NCI-H345 (cell line): ENCODE measurements at places on chromosomes 6 and 20.

DNA sequence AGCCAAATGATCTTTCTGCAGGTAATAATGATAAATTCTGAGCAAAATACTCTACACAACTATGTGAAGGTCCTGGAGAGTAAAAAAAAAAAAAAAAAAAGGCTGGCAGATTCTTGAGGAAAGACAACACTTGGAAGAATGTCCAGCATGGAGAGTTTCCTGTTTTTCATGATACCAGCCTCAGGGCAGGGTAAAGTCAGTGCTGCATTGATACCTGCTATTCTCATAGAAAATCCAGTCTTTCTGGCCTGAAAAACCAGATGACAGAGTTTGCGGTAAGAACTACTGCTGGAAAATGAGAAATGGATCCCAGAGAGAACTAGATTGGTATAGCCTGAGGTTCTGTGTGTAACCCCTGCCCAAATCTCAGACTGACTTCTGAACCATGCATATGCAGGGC, 89.1 kb downstream of the AFG1L start:
- no peak for DNase-seq

DNA sequence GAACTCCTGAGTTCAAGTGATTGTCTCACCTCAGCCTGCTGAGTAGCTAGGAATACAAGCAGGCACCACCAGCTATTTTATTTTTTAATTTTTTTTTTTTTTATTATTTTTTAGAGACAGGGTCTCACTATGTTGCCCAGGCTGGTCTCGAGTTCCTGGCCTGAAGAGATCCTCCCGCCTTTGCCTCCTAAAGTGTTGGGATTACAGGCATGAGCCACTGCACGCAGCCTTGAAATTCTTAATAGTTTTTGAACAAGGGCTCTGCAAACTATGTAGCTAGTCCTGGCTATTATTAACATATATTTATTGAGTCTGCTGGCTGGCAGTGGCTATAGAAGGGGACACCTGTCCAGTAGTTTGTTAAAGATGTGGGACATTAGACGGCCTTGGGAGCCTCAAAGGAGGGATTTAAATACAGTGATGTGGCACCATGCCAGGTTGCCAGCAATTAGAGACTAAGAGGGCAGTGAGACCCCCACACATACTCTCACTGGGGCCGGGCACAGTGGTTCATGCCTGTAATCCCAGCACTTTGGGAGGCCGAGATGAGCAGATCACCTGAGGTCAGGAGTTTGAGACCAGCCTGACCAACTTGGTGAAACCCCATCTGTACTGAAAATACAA, 21.1 kb upstream of the TAF8 start:
- DNase-seq: no peak

DNA sequence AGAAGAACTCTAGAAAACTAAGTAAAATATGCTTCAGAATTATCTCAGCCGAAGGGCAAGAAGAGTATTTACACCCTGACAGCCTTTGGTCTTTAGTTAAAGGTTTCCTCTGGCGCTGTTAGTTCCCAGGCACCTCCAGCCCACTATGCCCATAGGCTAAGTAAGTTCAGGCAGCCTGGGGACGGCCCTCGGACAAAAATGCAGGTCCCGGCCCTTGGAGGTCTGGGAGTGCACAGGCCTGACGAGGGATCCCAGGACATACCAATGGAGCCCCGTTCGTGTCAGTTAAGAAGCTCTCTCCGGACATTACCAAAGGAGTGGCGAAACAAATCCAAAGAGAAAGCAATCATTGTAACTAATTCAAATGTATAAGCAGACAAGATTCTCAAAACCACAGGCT, 311.8 kb downstream of the CD83 start:
- no peak for DNase-seq

GRCh38 chr20:5141615-5142014, 14.8 kb downstream of the CDS2 start:
- DNase-seq: no peak

- DNase-seq: peak; percentile 63
Measured at GRCh38 chr6:97186416-97186999, 96.5 kb downstream of the MMS22L start.

GRCh38 chr6:90687775-90688380, 101.0 kb upstream of the MAP3K7 start:
- DNase-seq: no peak

DNA sequence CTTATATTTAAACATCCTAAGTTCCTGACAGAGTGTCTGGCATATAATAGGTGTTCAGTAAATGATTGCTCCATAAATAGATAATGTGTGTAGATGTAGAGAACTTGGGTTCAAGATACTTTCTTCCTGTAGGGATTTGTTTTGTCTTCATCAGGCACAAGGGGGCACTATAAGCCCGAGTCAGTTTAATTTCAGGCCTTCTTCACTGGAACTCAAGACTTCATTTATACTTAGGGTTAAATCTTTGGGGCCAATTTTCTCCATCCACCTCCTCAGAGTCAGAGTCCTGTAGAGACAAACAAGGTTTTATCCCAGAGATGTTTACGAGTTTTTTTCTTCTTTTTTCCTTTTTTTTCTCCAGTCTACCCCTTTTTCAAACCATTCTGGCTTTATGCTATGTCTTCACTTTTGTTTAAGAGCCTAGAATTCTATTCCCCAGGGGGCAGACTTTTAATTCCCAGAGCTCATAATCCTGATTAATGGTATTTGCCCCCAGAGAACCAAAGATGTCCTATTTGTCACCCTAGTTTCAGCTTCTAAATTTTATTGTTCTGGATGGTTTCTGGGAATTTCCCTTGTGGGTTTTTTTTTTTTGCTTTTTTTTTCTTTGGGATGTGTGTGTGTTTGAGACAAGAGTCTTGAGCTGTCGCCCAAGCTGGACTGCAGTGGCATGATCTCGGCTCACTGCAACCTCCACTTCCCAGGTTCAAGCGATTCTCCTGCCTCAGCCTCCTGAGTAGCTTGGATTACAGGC, 88.4 kb downstream of the HFE start:
- peak; percentile 28 for DNase-seq

GRCh38 chr6:26152226-26153101, 65.2 kb downstream of the HFE start:
- DNase-seq: no peak

DNA sequence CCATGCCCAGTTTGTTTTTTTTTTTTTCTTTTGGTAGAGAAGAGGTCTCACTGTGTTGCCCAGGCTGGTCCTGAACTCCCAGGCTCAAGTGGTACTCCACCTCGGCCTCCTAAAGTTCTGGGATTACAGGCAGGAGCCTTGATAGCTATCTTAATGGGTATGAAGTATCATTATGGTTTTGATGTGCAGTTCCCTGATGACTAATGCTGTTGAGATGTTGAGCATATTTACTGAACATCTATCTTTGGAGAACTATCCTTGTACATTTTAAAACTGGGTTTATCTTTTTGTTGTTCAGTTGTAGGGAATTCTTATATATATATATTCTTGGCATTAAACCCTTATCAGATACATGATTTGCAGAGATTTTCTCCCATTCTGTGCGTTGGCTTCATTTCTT, 21.4 kb upstream of the MYL9 start:
- DNase-seq: no peak

- DNase-seq: no peak
Measured at GRCh38 chr20:36871640-36872570, 4.0 kb upstream of the TLDC2 start.

DNA sequence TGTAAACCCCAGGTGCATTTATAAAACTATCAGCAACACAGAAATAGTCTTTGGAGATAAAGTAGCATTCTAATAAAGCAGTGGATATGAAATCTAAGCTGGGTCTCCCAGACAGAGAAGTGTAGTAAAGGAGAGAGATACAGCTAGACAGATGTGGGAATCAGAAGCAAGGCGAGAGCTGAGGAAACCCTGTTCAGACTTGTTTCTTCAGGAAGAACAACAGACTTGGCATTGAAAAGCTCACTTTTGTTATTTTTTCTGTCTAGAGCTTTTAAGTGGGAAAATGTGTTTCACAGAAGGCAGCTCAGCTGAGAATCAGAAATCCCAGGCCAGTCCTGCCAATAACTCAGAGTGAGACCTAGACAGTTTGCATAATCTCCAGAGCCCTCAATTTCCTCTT, 52.9 kb downstream of the SLC35B3 start:
- DNase-seq: no peak

DNA sequence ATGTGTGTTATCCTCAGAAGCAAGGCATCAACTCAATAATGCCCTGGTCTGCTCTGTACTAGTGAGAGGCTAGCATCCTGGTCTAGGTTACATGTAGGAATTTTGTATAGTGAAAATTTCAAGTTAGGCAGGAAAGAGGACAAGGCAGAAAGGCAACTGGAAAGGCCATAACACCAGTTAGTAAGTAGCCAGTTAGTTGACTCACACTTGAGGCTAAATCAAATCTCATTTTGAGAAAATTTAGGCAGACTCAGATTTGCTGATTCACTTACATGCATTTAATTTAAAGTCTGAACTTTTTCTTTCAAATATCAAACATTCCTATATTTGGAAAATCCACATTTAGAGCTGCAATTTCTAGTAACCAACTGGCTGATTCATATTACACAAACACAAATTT, 184.5 kb upstream of the TCF21 start:
- no peak for DNase-seq

DNA sequence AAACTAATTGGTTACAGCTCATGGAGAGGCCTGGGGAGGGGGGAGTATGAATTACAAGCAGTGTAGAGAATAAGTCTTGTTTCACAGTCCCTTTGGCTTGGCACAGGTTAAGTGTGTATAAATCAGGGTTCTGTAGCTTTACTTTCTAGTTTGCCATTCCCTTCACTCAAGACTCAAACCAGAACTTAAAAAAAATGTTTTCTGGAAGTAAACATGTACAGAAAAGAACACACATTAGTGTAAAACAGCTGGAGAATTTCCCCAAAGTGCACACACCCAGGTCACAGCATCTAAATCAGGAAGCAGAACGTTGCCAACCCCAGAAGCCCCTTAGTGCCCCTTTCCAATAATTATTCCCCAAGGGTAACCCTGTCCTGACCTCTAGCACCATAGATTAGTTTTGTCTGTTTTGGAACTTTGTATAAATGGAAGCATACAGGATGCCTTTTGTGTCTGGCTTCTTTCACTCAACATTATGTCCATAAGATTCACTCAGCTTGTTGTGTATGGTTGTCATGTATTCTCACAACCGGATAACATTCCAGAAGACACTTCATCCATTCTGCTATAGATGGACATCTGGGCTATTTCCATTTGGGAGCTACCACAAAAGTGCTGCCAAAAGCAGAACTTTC, 33.7 kb upstream of the SCUBE3 start:
- DNase-seq: no peak

DNA sequence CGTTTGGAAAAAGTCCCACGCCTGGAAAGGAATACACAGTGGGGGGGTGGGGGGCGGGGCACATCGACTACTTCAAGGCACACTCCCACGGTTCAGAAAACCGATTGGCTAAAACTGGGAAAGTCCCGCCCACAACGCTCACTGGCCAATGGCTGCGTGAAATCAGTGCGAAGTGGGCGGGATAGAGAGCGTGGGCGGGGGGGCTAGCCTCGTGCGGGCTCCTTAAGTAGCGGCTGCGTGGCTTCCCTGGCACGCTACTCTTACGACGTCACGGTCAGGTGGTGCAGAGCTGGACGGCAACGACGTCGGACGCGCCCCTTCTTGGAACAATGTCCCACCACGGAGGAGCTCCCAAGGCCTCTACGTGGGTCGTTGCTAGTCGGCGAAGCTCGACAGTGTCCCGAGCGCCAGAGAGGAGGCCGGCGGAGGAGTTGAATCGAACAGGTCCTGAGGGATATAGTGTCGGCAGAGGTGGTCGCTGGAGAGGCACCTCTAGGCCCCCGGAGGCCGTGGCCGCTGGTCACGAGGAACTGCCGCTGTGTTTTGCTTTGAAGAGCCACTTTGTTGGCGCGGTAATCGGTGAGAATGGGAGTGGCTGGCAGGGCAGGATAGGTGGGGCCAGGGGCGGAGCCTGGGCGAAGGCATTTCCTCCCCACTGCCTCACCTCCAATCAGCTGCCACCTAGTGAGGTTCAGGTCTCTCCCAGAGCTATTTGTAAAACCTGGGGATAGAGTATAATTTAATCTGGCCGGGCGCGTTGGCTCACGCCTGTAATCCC, at the start of gene DDX43:
TSS of gene DDX43 (plus strand) at position 252 of the 778 bp plus-strand sequence. CDS start at position 330, 78 bp downstream.
- no peak for DNase-seq

GRCh38 chr6:119303164-119303887, 46.2 kb downstream of the MAN1A1 start:
- DNase-seq: no peak

DNA sequence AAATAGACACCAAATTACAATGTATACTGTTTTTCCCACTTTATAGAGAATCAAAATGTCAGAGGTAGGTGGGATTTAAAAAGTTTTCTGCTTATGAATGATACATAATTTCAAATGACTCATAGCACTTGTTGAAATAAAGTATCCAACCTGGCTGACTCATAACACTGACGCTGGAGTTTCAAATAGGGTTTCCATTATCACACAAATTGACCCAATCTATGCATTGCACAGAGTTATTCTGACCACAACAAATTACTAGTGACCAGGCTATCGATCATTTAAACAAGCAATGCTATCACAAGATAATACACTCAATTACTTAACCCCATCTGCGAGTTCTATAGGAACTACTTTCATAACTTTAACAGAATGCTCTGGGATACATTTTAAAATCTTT, 31.9 kb upstream of the PRELID3B start:
- no peak for DNase-seq

GRCh38 chr20:52601295-52601971, 370.7 kb upstream of the TSHZ2 start:
- no peak for DNase-seq

GRCh38 chr20:24149175-24149574, 160.6 kb upstream of the GGTLC1 start:
- no peak for DNase-seq

DNA sequence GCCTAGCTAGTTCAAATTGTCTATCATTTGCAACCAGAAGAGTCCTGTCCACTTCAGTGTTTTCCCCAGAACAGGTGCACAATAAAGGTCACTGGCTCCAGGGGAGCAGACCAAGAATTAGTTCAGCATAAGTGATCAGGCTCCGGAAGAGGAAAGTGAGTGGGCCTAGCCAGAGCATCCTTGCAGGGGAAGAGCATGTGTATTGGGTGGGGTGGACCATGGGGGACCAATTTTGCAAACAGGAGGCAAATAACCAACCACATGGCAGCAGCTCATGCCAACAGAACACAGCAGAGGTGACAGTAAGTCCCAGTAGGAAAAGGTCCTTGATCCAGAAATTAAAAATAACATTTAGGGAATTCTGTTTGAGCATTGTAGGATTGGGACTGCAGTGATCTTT, 43.2 kb upstream of the CNR1 start:
- no peak for DNase-seq

DNA sequence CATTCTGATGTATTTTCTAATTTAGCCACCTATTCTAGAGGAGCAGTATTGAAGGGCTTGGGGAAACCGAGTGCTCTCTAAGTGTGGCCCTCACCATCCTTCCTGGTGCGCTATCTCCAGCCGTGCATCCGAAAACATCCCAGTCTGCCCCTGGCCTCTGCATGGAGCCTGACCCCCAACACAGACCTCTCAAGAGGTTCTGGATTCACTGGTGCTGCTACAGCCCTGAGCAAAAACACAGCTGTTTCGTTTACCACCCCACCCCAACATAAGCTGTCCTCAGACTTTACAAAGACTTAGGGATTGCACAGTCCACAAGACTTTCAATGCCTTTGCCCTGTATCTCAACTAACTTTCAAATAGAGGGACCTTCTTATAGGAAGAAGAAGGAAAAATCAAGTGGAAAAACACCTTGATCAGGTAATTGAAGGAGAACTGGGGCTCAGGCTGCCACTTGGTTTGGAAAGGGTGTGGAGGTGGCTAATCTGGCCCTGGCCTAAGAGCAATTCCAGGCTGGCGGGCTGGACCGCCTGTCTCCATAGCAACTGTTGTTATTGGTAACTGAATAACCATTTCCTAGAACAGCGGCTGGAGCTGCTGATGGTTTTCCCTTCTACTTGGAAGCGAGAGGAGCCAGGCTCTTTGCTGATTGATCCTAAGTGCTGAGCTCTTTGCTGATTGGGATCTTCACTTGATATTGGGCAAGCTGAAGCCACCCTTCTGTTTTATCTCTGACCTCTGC, 90.2 kb upstream of the TOX2 start:
- peak; percentile 17 for DNase-seq
